ENCODE measurements at places on chromosomes 7 and 10.

DNA sequence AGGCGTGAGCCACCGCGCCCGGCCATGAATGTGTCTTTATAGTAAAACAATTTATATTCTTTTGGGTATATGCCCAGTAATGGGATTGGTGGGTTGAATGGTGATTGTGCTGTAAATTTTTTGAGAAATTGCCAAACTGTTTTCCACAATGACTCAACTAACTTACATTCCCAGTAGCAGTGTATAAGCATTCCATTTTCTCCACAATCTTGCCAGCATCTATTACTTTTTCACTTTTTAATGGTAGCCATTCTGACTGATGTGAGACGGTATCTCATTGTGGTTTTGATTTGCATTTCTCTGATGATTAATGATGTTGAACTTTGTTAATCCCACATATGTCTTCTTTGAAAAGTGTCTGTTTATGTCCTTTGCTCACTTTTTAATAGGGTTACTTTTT is 1187.9 kb downstream of the XPNPEP1 start:
- DNase-seq = no peak

DNA sequence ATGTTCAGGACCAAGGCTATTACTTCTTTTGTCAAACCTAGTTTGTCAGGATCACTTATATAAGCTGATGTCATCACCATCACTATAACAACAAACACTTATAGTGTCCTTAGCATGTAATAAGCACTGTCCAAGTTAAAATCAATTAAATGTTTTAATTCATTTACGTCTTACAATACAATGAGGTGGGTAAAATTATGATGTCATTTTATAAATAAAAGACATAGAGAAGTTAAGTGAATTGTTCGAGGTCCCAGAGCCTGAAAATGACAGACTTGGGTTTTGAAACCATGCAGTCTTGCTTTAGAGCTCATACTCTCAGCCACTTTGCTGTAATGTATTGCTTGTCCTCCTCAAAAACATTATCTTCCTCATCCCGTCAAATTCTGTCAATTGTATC is 48.3 kb downstream of the SLC13A1 start:
- DNase-seq = no peak

- no peak for DNase-seq
Observed at GRCh38 chr7:104366390-104366789, 38.0 kb downstream of the LHFPL3 start.

GRCh38 chr7:77797734-77798393 is 370 bp downstream of the TMEM60 start:
- no peak for DNase-seq

DNA sequence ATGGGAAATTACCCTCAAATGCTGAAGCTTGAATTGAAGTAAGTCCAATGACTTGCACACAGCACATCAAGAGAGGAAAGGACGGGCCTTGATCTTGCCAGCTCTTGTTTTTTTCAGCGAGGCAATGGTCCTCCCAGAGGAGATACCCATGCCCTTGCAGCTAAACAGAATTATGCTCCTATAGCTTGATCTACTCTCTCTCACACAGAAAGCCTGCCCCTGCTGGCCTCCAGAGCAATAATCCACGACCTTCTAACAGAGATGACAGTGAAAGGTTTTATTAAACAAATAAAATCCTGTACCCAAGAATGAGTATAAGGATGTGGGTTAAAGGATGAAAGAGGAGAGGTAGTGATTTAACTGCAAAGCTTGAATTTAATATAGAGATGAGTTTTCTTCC is 268.0 kb downstream of the ADRA2A start:
- no peak for DNase-seq

- DNase-seq = no peak
Observed at GRCh38 chr10:70323138-70323696, 39.4 kb upstream of the NPFFR1 start.

DNA sequence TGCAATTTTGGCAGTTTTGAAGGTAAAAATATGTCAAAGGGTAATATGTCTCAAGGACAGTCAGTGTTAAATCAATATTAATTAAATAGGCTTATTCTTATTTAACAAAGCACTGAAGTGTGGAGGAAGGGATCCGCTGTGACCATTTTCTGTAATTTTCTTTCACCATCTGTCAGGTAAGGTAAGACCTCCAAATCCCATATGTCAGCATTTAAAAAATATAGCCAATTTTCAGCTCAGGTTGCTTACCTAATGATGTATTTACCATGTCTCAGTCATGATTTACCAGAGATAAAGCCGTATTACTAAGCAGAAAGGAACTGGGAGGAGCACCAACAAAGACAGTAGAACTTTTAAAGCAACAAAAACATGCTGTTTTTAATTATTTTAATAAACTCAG is 683.9 kb downstream of the CCSER2 start:
- no peak for DNase-seq

DNA sequence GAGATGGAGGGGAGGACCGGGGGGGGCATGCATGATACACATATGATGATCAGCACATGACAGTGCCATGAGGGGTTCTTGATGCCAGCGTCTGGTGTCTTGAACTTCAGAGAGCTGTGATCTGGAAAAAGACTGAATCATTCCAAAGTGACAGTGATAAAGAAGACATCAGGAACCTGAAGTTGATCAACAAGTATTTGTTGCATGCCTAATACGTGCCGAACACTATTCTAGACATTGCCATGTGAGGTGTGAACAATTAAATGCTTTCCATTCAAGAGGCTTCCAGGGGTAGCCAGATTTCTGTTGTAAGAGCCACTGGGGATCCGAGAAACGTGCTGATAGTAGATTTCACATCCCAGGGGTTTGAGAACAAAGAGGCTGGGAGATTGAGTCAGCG is 6.2 kb downstream of the MCM10 start:
- no peak for DNase-seq

DNA sequence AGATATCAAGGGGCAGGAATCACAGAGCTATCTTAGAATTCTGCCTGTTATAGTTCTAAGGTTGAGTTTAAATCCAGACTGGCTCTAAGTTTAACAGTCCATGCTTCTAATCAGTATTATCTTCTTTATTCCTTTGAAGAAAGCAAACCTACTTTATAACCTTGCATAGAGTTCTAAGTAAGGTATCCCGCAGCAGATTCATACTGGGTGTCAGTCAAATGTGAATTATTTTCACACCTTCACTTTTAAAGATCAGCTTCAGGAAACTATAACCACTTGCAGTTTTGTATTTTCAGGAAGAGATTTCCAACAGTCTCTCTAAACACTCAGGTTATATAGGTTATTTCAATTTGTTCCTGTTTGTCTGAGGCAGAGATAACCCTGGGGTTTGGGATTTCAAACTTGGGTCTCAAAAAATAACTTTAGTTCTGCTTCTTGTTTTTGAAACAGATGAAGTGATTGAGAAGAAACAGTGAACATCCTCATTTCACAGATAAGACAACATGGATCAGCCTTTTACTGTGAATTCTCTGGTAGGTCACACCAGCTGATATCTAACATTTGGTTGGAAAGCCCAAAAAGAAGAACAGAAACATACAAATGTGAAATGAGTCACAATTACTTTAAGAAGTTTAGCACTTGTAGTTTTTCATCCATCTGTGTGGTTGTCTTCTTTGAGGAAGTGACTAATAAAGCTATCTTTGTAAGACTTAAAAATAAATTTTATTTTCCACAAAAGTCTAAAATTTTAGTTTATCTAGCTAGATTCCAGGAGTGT is 21.4 kb downstream of the STAMBPL1 start:
- DNase-seq = no peak

DNA sequence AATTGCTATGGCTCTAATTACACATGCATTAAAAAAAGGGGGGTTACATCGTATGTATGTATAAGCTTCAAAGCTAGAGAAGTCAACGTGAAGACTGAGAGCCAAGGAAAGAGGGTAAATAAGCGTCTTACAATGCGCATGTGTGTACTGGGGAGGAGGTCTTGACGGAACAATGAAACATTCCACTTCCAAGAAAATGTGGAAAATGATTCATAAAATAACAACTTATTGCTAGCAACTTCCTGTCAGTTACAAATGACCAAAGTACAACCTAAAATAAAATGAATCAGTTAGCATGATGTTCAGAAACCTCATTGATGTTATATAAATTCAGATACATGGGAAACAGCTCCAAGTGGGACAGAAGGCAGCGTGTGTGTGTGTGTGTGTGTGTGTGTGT is 104.1 kb upstream of the RHEB start:
- DNase-seq = no peak

- no peak for DNase-seq
Observed at GRCh38 chr10:317271-317769, 182.1 kb downstream of the ZMYND11 start.

DNA sequence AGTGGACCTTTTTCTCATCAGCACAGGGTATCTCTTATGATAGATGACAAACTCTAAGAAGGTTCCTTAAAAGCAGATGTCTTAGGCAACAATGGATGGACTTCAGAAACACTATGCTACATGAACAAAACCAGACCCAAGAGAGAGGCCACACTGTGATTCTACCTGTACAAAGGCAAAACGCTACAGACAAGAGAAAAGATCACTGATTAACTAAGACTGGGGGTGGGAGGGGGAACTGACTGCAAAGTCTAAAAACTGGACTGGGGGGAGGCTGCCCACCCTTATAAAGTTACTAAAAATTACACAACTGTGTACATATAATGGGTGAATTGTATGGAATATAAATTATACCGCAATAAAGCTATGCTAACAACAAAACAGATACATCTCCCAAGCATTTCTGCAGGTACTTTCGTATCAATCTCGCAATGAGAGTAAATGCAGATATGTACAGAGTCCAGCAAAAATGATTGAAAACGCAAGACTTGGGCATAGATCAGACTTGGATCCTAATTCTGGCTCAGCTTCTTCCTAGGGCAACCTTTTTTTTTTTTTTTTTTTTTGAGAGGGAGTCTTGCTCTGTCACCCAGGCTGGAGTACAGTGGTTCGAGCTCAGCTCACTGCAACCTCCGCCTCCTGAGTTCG is 179.7 kb downstream of the FAM107B start:
- DNase-seq = no peak

DNA sequence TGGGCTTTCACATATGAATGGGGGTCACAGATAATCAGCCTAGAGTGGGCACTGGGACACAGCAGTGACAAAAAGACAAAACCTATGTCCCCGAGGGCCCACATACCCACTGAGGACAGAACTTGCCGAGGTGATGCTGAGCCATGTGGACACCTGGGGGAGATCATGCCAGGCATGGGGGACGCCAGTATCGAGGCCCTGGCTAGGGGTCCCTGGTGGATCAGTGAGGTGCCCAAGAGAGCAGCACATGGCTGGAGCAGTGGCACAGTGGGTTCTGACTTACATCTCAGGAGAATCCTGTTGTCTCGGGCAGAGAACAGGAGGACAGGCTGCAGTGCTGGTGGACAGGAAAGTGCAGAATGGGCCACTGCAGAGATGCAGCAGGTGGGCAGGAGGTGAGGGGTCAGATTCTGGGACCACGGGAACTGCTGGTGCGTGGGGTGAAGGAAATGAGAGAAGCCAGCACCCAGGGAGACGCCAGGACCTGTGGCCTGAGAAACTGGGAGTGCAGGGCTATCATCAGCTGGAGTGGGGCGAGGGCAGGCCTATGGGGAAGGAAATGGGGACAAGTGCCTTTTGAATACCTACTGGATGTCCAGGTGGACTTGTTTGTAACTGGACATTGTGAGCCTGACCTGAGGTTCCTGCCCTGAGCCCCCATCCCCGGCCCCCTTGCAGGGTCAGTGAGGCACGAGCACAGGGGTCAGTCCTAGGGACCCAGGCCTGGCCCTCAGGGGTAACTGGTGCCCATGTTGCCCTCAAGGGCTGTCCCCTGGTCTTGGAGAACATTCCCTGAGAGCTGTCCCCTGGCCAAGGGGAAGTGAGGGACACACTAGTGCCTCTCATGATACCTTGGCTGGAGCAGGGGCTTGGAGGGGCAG is 91.2 kb upstream of the RET start:
- no peak for DNase-seq

- no peak for DNase-seq
Observed at GRCh38 chr10:102554531-102554930, 50.8 kb downstream of the SUFU start.

GRCh38 chr7:116198748-116199410 is 11.5 kb upstream of the TES start:
- no peak for DNase-seq

GRCh38 chr7:10121631-10122030 is 852.0 kb upstream of the PHF14 start:
- DNase-seq = no peak

DNA sequence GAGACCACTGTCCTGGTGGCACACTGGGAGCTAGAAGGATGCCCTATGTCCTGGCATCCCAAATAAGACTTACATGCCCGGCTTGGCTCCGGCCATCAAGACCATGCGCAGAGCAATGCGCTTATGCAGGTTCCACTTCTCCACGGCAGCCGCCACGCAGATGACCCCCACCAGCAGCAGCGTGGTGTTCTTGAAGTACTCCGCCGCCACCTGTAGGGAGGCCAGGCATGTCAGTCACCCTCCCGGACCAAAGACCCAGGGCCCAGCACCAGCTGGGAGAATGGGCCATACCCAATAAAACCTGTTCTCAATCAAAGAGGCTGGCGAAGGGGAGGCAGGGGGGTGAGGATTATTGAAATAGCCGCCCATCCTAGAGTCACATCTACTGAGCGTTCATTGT is 19.9 kb downstream of the SLC13A4 start:
- no peak for DNase-seq

GRCh38 chr10:115355162-115355760 is 262.1 kb downstream of the ATRNL1 start:
- DNase-seq = no peak

- DNase-seq = no peak
Observed at GRCh38 chr10:110392868-110393740, 88.4 kb upstream of the SMNDC1 start.

GRCh38 chr10:31918671-31919409 is 9.8 kb downstream of the ARHGAP12 start:
- DNase-seq = no peak

- no peak for DNase-seq
Observed at GRCh38 chr7:70838292-70838907, 293.5 kb upstream of the GALNT17 start.

GRCh38 chr7:66741-67140 is 125.6 kb upstream of the FAM20C start:
- no peak for DNase-seq

DNA sequence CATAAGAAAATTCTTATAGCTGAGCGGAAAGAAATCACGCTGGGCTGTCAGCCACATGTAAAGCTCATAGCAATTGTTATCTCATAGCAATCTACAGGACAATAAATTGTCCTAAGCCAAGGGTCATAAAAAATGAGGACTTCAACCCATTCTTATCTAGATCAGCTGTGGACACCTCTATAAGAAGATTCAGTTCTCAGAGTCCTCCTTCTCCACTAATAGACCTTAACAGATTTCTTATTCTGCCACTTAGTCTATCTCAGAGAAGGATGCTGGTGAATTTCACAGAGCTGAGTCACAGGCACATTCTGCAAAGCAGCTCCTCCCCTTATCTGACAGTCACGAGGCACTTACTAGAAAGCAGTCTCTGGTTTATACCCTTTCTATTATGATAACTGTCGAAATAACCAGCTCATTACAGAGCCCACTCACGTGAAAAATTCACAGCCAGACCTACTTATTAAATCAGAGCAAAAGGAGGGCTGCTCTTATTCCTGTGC is 185.3 kb upstream of the PCLO start:
- no peak for DNase-seq

- no peak for DNase-seq
Observed at GRCh38 chr10:27072436-27073114, 27.7 kb downstream of the ANKRD26 start.

Measured in D721Med (cell line).